ENCODE measurements at places on chromosomes 3 and 15.

GRCh38 chr3:61637088-61638051 lies 76.0 kb downstream of the PTPRG start:
- no peak for DNase-seq

- DNase-seq: no peak
Measured at GRCh38 chr15:67762610-67763368, 62.5 kb upstream of the SKOR1 start.

GRCh38 chr3:126431103-126431534 lies 36.4 kb downstream of the CFAP100 start:
- no peak for DNase-seq

GRCh38 chr3:102460579-102460978 lies 25.8 kb downstream of the ZPLD1 start:
- DNase-seq: no peak

DNA sequence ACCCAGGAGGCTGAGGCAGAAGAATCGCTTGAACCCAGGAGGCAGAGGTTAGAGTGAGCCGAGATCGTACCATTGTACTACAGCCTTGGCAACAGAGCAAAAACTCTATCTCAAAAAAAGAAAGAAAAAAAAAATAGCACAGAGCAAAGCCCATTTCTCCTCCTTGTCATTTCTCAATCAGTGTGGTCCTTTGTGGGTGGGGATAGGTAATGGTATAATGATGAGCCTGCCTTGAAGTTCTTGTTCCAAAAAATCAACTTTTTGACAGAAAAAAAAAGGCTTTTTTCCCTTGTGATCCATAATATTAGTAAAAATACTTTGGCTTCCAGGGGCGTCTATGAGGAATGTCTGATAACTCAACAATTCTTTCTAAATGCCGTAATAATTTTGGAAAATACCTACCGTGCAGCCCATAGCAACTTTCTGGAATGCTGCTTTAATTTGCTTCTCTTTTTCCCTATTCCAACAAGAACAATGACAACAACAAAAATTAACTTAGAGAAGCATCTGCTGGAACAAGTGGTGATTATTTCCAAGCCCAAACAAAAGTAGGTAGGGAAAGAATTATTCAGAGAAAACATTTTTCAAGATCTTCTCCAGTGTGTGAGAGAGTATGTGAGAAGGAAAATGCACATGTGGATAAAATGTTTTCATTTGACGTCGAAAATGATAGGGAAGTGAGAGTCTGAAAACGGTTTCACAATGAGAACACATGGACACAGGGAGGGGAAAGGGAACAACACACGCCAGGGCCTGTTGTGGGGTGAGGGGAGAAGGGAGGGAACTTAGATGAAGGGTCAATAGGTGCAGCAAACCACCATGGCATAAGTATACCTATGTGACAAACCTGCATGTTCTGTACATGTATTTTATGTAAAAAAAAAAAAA lies 337.8 kb downstream of the RBMS3 start:
- DNase-seq: no peak

GRCh38 chr3:186003610-186004009 lies 65.8 kb upstream of the TRA2B start:
- DNase-seq: no peak

All from SIG-M5 (cell line).